ENCODE measurements at places on chromosomes 7 and 10.

- no peak for DNase-seq
Observed at GRCh38 chr10:70908406-70909296, 20.3 kb upstream of the PCBD1 start.

- DNase-seq: peak; percentile 62
Observed at GRCh38 chr10:29596356-29596755, 38.4 kb downstream of the SVIL start.

DNA sequence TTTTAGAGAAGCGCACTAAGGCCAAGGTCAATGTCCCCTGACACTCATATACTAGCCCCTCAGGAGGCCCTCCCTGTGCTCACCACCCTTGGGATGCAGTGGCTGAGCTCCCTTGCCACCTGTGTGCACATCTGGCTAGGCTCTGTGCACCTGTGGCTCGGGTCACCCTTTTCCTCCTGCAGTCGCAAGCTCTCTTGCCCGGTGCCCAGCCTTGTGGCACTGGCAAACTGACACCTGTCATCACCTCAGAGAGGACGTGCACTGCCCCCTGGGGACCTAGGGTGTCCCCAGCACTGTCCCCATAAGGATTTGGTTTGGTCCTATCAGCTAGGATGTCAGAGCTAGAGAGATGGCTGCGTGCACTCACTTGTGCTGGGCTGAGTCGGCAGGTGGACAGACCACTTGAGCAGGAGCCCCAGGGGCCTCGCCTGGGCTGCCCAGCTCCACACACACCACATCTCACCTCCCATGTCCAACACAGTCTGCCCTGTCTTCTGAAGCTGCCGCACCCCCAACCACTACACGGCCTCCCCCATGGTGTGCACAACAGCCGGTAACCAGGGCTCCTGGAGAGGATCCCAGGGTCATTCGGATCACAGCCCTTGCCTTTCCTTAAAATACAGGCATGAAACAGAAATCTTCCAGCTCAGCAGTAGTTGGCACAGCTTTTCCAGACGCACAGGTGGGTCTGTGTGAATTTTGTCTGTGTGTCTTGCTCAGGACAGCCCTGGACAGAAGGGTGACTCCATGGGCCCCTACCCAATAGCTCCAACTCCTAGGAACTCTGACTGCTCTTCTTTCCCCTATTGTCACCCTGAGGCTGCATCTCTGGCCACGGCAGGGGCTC lies 111.0 kb downstream of the GRID1 start:
- no peak for DNase-seq

- DNase-seq: no peak
Observed at GRCh38 chr10:125079091-125079600, 81.2 kb downstream of the CTBP2 start.

- no peak for DNase-seq
Observed at GRCh38 chr7:86504229-86504628, 139.5 kb upstream of the GRM3 start.

- peak; percentile 62 for DNase-seq
Observed at GRCh38 chr10:5534880-5535856, 10.4 kb downstream of the CALML3 start.

DNA sequence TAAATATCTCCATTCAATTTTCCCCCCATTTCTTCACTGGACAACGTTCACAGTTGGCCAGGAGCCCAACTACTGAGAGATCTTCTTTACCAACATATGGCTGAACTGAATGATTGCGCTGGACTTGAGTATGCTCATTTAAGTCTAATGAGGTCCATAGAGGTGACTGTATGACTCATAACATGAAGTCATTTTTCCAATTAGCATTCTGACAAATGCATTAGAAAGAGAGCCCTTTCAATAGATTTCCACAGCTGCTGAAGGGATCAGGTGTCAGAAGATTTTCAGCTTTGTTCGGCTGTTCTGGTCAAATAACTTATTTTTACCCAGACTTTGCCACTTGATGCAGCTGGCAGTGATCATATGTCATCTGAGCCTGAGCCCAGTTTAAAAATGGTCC lies 438.0 kb downstream of the ETV1 start:
- DNase-seq: no peak

GRCh38 chr10:60130130-60130579 lies 223.8 kb upstream of the CCDC6 start:
- no peak for DNase-seq

- DNase-seq: no peak
Observed at GRCh38 chr10:42975558-42976340, 101.1 kb upstream of the RET start.

GRCh38 chr10:18202680-18203460 lies 62.6 kb downstream of the CACNB2 start:
- no peak for DNase-seq

- no peak for DNase-seq
Observed at GRCh38 chr10:79089632-79090031, 20.9 kb downstream of the ZMIZ1 start.

DNA sequence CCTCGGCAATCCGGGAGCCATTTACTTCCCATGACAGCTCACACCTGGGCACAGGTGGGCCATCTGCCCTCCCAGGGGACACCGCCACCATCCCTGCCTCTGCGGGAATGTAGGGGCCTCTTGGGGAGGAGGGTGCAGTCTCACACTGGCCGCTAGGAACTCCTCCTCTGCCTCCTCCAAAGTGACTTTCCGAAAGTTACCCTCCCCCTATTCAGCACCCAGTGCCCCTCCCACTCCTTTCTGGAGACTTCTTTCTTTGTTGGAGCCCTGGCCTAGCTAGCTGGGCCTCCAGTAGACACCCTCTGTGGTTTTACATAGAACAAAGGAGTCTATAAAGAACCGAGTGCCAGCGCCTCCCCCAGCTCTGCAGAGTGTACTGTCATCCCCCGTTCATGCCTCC lies 45.8 kb upstream of the MNX1 start:
- DNase-seq: no peak

DNA sequence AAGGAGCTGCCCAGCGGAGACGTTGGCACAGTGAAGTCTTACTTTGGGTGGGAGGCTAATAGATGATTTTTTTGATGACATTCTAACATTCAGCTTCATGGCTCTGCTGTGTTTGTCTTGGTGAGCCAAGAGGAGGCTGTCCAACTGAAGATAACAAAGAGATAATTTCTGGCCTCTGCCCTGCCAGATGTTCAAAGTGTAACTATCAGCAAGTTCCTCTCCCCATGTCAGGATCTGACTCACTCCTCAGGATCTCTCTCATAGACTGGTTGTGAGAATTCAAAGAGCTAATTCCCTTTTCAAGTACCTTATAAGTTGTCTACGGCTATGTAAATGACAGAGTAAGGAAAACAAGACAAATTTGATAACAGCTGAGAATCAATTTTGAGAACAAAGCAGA lies 1340.9 kb downstream of the XPNPEP1 start:
- no peak for DNase-seq

- peak; percentile 86 for DNase-seq
Observed at GRCh38 chr10:33772370-33773252, 438.1 kb upstream of the NRP1 start.

GRCh38 chr7:99109108-99110051 lies 34.5 kb downstream of the SMURF1 start:
- DNase-seq: no peak

DNA sequence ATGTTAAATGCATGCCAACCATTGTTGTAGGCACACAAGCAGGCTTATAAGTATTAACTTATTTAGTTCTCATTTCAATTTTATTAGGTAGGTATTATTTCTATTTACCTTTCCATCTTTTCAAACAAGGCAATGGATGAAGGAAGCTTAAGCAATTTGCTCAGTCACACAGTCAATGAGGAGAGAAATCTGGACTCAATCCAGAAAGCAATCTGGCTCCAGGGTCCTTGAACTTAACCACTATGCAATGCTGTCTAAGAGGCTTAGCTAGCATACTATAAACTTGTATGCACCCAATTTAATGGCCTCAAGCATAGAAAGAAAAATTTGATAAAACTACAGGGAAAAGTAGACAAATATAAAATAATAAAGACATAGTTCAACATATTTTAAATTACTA lies 88.6 kb downstream of the VWDE start:
- no peak for DNase-seq

GRCh38 chr7:128264477-128264876 lies 23.4 kb downstream of the LEP start:
- no peak for DNase-seq

GRCh38 chr7:106723398-106723797 lies 62.4 kb upstream of the CCDC71L start:
- no peak for DNase-seq

DNA sequence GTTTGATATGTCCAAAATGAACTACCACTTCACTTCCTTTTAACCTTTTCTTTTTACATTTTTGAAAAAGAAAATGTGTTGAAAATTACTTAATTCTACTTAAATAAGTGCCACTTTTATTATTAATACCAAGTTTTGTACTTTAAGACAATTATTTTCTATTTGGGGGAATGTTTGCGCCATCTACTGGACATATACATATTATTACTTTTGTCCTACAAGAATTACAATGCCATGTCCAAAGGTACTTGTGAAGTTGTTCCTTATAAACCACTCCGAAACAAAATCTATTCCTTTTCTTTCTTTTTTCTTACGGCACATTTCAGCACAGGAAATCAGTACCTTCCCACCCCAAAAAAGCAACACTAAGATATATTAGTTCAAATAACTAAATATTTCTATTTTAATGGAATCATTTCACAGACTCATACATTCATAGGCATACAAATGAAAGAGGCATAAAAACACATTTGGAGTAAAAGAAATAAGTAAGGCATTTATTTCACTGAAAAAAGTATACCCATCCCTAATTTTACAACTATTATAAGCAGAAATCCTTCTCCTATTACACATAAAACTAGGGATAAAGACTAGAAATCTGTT lies 169.9 kb downstream of the RNF133 start:
- DNase-seq: peak; percentile 29

GRCh38 chr10:73785721-73786511 lies 510 bp downstream of the ZSWIM8 start:
- DNase-seq: peak; percentile 16

DNA sequence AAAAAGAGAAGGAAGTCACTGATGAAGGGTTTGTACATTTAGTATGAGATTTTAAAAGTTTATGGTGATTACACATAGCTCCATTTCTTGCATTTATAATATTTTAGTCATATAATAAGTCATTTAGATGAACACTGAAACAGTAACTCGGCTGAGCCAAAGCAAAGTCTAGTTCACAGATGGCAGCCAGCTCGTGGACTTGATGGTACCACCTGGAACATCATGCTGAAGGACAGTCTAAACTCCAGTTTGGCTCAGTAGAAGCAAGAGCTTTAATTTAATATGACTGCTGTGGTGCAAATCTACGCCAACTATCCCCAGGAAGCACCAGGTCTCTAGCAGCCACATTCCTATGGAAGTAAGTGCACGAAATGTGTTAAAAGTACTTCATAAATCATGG lies 16.4 kb downstream of the SRI start:
- DNase-seq: no peak

DNA sequence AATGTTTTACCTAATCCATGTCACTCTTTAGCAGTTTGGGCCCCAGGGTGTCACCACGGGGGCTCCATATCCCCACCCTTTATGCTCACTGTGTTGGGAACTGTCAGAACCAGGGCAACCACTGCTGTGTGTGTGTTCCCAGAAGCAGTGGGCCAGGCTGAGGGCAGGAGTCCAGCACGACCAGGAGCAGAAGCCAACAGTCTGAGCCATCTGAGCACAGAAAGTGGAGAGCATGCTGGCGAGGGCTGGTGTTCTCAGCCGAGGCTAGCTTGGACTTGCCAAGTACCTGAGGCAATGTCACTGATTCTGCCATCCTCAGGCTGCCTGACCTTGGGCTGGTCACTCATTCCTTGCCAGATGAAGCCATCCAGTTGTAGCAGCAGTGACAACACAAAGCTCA lies 285.0 kb downstream of the BMPER start:
- DNase-seq: no peak

DNA sequence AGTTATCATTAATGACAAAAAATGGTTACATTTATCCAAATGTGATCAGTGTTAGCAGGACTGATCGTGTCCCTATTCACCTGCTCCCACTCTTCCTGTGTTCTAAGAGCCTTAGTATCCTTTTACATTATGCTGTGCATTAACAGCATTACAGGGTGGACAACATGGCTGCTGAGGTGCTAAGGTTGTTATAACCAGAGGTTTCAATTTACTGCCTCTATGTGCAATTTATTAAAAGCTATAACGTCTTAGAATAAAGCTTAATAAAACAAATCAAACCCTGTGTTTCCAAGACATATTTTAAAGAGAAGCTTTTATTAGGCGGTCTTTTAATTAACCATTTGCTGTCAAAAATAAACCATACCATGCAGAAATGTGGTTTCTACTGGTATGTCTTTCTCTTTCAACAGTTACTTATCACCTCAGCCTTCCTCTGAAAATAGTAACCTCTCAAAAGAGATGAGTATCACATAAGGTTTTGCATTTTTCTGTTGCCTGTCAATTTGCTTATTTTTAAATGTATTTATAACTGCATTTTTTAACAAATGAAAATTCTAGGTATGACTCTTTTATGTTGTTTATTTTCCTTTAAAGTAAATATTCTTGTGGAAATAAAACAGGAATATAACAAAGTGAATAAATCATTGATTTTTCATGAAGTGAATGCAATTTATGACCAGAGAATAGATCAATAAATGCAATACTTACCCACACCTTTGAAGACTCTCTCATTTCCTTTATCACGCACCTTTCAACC lies 849.8 kb upstream of the SORCS1 start:
- DNase-seq: no peak

DNA sequence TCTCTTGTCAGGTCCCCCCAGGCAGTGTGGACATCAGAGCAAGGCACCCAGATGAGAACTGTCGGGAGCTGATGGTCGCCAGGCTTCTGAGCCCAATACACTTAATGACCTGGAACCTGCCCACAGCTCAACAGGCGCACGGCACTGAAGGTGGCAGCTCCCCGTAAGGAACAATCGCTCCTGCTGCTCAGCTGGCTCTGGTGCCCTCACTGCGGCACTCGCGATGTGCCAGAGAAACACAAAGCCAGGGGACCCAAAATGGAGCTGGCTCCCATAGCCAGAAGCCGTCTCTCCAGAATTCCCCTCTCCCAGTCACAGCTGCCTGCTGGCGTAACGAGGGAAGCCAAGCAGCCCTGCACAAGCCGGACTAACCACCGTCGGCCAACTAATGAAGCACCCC lies 6.3 kb downstream of the CALN1 start:
- DNase-seq: no peak

DNA sequence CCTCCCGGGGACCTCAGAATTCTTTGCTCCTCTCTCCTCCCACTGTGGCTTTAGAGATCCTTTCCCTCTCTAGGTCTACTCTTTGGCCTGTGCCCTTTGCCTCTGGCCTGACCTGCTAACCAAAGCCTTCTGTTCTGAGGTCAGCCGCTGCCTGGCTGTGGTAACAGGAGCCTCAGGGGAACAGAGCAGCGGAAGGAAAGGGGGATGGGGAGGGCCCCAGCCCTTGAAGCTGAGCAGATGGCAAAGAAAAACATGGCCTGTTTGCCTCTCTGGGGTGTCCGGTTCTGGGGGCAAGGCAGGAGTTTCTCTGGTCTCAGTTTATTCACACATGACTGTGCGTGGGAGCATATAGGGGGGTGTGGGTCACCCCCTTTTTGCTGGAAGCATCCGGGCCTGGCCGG lies 28.2 kb downstream of the COL26A1 start:
- no peak for DNase-seq

- no peak for DNase-seq
Observed at GRCh38 chr10:101816376-101816775, 1.9 kb downstream of the OGA start.

GRCh38 chr7:55023841-55024505 lies 5.2 kb downstream of the EGFR start:
- no peak for DNase-seq
